Stimulated activated CD4-positive, alpha-beta T cell treated with anti-CD3 and anti-CD28 coated beads, Interleukin-1b, Interleukin-23, amount 100 ng/mL, for 1 hour (primary cell): ENCODE measurements at places on chromosomes 3 and 15.

DNA sequence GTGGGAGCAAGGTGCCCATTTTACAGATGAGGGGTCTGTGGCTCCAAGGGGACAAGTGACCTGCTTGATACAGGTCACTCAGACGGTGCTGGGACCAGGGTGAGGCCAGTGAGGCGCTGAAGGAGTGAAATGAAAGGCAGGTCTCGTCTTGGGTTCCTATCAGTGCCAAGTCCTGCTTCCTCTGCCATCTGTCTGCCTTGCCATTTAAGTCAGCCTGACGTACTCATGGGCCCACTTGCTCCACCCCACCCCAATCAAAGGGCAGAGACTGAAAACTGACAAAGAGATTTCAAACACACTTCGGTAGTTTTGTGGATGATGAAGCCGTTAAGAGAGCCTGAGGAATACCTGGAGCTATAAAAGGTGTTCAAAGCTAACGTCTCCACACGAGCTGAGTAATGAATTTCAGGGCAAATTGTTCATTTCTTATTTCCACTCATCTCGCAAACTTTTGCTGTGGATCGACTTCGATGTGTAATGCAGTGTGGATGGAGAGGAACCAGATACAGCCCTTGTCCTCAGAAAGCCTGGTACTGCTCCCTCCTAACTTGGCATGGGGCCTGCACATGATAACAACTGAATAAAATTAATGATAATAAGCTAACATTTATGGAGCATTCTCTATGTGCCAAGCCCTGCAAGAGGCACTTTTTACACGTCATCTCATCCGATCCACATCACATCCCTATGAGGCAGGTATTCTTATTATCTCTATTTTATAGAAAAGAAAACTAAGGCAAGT, 36.6 kb downstream of the ATP2B2 start:
- no peak for DNase-seq

DNA sequence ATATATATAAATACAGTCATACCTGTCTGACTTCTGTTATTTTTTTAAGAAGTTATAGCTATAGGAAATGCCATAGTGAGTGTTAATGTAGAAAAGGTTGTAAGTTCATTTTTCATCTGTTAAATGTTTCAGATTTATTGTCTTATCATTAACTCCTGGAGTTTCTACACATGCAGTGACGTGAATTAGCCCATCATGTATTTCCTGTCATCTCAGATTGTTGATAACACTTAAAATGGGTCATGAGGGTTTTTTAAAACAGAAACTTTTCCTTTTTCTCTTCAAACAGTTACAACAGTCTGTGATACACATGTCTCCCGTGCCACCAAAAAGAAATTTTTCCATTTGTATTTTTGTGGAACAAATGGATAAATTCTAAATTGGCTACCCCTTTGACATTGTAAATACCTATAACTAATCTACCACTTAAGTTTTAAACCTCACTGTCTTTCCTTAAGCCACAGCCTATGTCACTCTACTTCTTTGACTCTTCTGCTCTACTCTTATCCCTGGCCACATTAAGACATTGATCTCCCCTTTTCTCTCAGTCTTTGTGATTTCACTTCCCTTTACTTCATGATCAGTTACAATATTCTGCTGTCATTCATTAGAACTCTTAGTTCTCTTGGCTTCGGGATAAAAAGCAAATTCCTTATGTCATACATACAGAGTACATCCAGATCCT, 89.1 kb downstream of the NEO1 start:
- no peak for DNase-seq

DNA sequence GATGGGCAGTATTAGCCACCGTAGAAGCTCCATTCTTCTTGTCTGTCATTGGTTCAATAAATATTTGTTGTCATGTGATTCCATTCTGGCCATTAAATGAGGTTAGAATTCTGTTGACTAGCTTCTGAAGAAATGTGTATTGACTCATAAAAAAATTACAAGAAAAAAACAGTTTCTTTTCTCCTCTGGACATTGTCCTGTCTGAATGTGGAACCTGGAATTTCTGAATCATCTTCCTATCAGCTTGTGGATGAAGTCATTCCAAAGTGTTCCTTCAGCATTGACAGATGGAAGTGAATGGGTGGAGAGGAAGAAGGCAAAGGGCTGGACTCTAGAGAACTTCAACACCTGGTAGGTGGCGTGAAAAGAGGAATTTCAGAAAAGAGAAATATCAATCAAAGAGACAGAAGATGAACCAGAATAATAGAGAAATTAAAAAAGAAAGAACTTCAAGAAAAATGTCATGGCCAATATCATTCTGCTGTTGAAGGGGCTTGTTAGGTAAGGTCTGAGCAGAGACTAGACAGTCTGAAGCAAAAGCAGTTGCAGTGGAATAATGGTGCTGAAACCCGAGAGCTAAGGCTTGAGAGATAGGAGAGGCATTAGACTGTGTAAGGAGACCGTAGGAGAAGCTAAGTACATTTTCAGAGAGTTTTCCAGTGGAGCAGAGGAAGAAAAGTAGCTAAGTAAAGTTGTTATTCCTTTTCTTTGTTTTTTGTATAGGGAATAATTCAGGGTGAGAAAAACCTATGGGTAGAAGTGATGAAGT, 806.6 kb downstream of the SQOR start:
- no peak for DNase-seq

DNA sequence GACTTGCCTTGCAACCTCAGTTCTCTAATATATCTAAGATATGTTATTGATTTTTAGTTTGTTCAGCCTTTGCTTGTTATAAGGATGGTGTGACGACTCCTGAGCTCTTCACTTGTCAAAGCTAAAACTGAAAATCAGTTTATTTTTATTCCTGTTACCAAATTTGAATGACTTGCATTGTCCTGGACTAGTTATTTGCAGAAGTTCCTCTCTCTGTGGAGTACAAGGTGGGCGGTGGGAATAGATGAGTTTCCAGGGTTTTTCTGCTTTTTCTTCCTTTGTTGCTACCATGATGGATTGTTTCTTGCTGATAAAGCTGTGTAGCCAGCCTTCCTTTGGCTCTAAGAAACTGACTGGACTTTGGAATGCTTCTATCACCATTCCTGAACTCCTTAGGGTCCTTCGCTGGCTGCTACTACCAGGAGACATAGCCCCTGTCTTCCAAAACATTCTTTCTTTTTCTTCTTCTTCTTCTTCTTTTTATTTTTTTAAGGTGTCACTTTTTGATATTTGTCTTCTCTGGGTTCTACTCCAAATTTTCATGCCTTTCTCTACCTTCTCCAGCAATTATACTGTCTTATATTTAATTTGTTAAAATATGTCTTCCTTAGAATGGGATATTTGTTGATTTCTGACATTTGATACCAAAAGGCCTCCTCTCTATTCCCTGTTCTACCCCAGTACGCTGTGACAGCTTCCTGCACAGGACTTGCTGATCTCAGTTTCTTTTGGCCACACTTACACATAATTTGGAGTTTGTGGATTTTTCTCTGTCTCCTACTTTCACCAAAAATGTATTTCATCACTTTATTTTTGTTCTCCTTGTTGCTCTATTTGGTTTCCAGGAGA, 145.1 kb upstream of the THRB start:
- DNase-seq = no peak

DNA sequence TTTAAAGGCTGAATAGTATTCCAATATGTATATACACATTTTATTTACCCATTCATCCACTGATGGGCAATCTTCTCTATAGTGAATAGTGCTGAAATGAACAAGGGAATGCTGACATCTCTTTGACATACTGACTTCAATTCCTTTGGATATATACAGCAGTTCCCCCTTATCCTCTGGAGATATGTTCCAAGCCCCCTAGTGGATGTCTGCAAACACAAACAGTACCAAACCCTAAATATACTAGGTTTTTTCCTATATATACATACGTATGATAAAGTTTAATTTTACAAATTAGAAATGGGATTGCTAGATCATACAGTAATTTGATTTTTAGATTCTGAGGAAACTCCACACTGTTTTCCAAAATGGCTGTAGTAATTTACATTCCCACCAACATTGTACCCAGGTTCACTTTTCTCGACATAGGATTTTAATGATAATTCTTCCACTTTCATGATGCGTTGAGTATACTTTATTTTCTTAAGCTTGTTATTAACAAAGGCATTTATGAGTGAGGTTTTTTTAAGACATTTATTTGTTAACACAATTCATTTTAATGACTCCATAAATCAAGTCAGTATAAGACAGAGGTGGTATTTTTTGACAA, 38.2 kb downstream of the VPS13C start:
- DNase-seq = no peak

DNA sequence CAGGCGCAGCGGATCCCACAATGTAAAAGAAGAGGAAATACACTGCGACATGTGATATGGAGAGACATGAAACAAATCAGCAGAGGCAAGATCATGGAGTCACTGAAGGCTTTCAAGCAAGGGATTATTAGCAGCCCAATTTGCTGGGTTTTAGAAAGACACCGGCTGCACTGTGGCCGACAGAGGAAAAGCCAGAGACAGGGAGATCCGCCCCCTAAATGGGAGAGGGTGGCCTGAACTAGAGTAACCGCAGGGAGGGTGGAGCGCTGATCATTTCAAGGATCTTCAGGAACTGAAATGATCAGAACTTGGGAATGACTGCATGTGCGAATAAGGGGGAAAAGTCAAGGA, 612 bp upstream of the C15orf40 start:
- DNase-seq = no peak

GRCh38 chr3:118116991-118117390, 917.7 kb downstream of the IGSF11 start:
- no peak for DNase-seq

DNA sequence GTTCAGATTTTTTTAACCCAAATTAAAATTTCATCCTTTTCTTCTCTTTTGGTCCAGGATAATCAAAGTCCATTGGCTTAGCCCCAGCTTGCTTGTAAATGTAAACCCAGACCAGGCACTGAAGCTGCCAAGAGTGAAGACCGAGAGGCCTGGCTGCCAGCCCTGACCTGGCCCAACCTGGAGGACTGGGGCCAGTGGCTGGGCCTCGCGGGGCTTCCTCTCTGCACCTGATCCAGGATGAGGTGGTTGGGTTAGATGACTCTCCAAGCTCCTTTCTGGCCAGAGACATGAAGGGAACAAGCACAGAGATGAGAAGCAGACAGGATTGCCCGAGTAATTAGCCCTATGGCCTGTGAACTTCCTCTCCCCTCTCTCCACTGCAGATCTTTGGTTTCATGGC, 50.6 kb downstream of the CMTM6 start:
- DNase-seq = no peak

GRCh38 chr3:36182024-36182423, 198.3 kb upstream of the STAC start:
- DNase-seq = no peak

GRCh38 chr15:78194568-78194925, 39.8 kb downstream of the ACSBG1 start:
- no peak for DNase-seq

GRCh38 chr3:13088028-13089006, 15.1 kb upstream of the IQSEC1 start:
- DNase-seq = no peak

DNA sequence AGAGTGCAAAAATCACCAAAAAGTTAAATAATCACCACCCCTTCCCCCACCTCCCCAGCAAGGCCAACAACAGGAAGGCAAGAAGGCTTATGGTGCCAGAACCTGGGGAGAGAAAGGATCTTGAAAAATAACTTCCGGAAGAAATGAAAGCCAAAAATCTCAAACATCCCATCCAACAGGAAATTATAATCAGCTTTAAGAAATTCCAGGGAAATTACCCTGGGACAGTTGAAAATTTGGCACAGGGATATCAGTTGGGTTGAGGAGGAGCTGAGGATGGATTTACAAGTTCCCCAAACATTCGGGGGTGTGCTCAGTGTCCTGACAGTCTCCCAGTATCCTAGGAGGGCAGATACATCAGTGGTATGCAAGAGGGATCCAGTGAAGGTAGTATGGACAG, 82.7 kb downstream of the POLR2M start:
- DNase-seq = no peak

GRCh38 chr15:99153026-99153535, 48.2 kb downstream of the SYNM start:
- no peak for DNase-seq

DNA sequence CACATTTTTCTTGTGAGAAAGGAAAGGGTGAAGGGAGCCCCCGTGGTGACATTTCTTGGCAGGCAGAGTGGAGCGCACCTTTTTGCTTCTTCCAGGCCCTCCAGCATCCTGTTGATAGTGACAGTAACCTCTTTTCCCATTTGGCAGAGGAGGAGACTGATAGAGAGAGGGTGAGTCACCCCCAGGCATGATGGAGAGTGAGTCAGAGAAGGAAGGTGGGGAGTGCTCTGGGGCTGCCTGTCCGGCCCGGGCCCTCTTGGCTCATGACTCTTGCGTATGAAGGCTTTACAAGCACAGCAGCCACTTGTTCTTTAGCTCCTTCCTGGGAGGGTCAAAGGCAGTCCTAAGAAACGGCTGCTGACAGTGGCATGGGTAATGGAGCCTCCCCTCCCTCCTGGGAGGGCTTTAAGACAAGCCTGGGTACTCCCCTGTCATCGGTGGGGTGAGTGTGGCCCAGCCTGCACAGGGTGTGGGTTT, 16.0 kb downstream of the ANKRD63 start:
- DNase-seq = no peak

- DNase-seq = no peak
Measured at GRCh38 chr15:87710406-87710805, 546.1 kb downstream of the NTRK3 start.
